ENCODE measurements at places on chromosomes 4 and X. TPM values are rescaled to one million over a fixed set of nuclear protein-coding genes. Genes with fewer than 3 reads are reported as not detected.
A peak's percentile ranks its signal among the peaks of the same experiment; 100 is the strongest.

Gene FAM9C
- 0.17 TPM for polyA plus RNA-seq

- DNase-seq: no peak
Measured at GRCh38 chrX:43970528-43970927, 2.7 kb downstream of the NDP start.

- DNase-seq: no peak
Measured at GRCh38 chr4:6674500-6675149, 19.1 kb upstream of the S100P start.

DNA sequence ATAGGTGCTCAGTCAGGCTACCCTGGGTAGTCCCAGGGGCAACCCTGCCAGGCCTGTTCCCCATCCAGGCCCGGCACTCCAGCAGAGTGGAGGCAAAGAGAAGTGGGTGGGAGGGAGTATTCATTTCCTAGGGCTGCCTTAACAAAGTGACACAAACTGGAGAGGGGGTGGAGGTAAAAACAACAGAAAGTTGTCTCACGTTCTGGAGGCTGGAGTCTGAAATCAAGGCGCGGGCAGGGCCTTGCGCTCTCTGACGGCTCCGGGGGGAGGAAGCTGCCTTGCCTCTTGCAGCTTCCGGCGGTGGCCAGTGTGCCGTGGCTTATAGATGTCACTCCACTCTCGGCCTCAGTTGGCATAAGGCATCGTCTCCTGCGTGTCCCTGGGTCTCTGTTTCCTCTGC, 90.8 kb downstream of the DCTD start:
- no peak for DNase-seq

- DNase-seq: no peak
Measured at GRCh38 chr4:158157412-158157811, 15.4 kb downstream of the GASK1B start.

DNA sequence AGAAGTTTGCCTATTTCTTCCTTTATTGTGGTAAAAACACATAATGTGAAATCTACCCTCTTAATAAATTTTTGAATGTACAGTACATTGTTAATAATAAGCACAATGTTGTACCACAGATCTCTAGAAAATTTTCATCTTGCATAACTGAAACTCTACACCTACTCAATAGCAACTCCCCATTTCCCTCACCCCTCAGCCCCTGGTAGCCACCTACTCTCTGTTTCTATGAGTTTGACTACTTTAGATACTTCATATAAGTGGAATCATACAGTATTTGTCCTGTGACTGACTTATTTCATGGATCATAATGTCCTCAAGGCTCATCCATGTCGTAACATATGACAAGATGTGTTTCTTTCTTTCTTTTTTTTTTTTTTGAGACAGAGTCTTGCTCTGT, 446.4 kb downstream of the RPA4 start:
- no peak for DNase-seq

Gene EDNRA
- 88.1 TPM for polyA plus RNA-seq

GRCh38 chrX:13932416-13932815, 97.3 kb downstream of the GEMIN8 start:
- no peak for DNase-seq

- DNase-seq: peak; percentile 69
Measured at GRCh38 chr4:54657551-54658251, at the start of gene KIT. Gene KIT (plus strand): TSS chr4:54657957. CDS start chr4:54658015, 58 bp downstream.

Gene TLR3
- 8.6 TPM for polyA plus RNA-seq
